Right renal cortex interstitium (tissue), 3 donors: ENCODE measurements at places on chromosomes 3 and 15.

DNA sequence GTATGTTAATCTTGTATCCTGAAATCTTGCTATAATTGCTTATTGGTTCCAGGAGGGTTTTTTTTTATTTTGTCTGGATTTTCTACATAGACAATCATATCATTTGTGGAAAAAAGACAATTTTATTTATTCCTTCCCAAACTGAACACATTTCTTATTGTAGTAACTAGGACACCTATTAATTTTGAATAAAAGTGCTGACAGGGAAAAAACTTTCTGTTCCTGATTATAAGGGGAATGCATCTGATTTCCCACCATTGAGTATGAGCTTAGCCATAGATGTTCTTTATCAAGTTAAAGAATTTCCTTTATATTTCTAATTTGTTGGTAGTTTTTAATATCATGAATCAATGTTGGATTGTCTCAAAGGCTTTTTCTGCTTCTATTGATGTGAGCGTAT is 460.7 kb upstream of the CNTN3 start:
- no peak for DNase-seq

DNA sequence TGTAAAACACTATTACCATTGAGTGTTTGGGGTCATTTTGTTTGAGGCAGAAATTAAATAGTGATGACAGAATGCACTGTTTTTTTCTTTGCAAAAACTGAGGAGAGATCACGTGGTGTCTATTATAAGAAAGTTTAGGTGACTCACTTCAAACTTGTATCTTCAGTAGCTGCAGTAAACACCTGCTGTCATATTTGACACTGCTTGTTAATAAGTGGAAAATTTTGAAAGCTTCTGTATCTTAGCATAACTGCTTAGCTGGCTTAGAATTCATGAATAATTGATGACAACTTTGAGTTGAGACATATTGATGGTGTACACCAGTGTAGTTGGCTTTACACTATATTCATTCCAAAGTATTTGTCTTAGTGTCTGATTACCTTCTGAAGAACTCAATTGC is 29.7 kb upstream of the MDFIC2 start:
- DNase-seq, result no peak

DNA sequence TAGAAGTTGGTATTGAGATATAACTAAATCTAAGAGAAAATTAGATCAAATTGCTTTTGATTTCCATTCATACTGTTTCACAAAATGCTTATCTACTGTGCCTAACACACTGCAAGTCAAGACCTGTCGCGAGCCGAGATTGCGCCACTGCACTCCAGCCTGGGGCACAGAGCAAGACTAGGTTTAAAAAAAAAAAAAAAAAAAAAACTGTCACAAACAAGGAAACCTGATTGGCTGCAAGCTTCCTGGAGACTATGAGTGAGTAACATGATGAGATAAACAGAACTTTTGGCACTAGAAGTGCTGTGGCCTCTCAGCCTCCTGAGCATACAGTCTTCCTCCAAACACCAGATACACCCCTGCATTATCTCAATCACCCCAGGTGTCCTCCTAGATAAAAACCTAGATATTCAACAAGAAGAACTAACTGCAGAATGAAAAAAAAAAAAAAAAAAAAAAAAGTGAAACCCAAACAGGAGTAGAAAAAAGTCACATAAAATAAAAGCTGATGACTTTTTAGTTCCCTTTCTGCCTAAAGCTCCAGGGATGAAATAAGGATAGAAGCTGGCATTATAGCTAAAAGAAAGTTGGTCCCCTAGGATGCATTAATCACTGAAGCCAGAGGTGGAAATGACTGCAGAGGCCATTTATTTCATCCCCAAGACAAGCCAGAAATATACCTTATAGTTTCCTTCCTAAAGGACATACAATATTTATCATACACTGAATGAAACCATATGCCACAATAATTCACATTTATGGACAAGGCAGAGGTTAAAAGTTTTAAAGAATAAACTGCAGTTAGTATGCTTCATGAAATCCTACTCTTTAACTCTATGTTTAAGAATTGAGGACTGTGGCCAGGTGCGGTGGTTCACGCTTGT is 82.4 kb downstream of the P3H2 start:
- no peak for DNase-seq

GRCh38 chr15:72339777-72340177 is 19.8 kb upstream of the CELF6 start:
- DNase-seq, result no peak

DNA sequence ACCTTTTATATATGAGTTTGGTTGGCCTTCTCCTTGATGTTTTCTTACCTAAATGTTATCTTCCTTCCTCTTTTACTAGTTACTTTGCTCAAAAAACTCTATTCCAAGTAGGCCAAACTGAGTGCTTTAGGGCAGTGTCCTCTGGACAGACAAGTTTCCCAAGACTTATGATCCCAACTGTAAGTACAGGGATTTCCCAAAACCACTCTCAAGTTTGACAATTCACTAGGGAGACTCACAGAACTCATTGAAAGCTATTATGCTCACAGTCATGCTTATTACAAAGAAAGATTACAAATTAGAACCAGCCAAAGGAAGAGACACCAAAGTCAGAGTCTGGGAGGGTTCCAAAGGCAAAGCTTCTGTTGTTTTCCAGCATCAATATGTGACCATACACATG is 534.2 kb upstream of the ALCAM start:
- DNase-seq, result no peak

- no peak for DNase-seq
These were observed 109.1 kb downstream of the PPP2R3A start for GRCh38 chr3:136074546-136075170.

- no peak for DNase-seq
These were observed 171.1 kb upstream of the CGNL1 start for GRCh38 chr15:57205027-57205855.

GRCh38 chr15:89067751-89068150 is 20.5 kb upstream of the ABHD2 start:
- no peak for DNase-seq

- DNase-seq, result no peak
These were observed 11.4 kb downstream of the CD86 start for GRCh38 chr3:122066331-122067213.

DNA sequence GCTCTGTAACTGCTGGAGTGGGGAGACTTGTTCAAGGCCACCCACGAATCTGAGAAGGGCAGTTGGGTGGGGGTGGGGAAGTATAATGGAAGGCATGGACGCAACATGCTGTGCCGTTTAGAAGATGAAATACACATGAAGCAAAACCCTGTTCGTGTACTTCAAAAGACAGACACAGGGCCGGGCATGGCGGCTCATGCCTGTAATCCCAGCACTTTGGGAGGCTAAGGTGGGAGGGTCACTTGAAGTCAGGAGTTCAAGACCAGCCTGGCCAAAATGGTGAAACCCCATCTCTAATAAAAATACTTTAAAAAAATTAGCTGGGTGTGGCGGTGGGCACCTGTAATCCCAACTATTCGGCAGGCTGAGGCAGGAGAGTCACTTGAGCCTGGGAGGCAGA is 36.9 kb upstream of the SFMBT1 start:
- DNase-seq, result no peak

DNA sequence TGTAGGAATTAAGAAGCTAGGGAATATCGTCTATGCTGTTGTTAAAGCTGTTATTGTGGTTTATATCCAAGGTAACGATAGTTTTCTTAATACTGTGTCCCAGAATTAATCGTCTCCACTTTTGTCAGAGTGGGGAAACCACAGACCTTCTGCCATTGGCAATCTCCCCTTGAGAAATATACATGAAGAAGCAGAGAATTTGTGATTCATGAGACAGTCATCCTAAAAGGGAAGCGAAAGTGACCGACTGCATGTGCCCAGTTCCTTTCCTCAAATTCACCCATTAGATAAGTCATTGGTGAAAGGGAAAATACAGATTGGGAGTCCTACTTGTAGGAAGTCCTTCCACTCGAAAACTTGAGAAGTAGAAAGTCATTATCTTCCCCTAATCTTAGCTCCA is 26.6 kb downstream of the DIPK2A start:
- no peak for DNase-seq

- DNase-seq, result no peak
These were observed 58.1 kb downstream of the TMEM39A start for GRCh38 chr3:119405315-119405714.

GRCh38 chr3:67329358-67329757 is 325.1 kb downstream of the SUCLG2 start:
- DNase-seq, result no peak

- DNase-seq, result no peak
These were observed 177.8 kb downstream of the ATG7 start for GRCh38 chr3:11450015-11450414.

- no peak for DNase-seq
These were observed 391.9 kb downstream of the OCA2 start for GRCh38 chr15:27707257-27707656.

DNA sequence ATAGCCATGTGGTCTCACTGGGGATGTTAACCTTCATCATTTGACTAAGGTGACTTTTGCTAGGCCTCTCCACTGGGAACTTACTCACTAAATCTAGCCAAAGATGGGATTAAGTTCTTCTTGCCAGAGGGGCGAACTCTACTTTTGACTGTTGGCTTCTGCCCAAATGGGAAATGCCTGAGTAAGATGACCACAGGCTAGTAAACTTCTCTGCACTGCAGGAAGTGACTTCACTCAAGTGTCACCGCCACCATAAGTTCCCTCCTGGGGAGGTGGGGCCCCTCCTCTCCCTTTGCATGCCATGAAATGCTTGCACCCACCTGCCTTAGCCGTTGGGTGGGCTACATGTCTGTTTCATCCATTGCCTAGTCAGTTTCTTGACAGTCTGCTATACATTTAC is 388.3 kb downstream of the FEZF2 start:
- no peak for DNase-seq

DNA sequence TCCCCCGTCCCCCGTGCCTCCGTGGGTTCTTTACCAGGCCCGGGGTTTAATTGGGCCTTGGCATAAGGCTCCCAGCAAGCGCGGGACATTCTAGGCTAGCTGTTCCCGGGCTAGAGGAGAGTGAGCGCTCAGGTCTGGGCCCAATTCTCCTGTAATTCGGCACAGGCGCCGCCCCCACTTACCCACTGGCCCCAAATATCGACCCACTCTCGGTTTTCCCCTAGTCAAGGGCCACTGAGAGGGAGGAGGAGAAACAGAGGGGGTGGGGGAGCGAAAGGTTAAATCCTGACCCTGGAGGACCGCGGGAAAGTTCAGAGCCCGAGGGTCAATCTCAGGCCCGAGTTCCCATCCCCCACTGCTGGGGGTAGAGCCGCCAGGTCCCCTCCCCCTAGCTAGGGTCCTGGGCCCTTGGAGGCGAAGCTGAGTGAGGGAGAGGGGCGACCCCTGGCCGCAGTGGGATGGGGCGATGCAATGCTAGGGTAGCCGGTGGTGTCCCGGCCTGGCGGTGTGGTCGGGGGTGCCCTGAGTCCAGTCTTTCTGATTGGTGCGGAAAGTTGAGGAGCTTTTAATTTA is 8.5 kb upstream of the ONECUT1 start:
- DNase-seq, result no peak

GRCh38 chr3:81936817-81937216 is 175.4 kb upstream of the GBE1 start:
- DNase-seq, result no peak

DNA sequence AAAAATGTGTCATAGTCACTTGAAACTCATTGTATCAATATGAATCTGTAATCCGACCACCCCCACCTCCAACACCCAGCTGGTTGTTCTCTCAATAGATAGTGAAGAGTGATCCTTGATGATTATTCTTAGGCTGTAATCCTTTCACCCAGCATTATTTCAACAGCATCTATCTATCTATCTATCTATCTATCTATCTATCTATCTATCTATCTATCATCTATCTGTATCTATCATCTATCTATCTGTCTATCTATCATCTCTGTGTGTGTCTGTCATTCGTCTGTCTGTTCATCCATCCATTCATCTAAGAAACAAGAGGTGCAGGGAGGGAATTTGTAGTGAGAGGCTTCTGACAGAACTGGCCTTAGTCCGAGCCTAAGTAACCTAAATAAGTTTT is 78.7 kb upstream of the IGSF10 start:
- DNase-seq, result no peak

DNA sequence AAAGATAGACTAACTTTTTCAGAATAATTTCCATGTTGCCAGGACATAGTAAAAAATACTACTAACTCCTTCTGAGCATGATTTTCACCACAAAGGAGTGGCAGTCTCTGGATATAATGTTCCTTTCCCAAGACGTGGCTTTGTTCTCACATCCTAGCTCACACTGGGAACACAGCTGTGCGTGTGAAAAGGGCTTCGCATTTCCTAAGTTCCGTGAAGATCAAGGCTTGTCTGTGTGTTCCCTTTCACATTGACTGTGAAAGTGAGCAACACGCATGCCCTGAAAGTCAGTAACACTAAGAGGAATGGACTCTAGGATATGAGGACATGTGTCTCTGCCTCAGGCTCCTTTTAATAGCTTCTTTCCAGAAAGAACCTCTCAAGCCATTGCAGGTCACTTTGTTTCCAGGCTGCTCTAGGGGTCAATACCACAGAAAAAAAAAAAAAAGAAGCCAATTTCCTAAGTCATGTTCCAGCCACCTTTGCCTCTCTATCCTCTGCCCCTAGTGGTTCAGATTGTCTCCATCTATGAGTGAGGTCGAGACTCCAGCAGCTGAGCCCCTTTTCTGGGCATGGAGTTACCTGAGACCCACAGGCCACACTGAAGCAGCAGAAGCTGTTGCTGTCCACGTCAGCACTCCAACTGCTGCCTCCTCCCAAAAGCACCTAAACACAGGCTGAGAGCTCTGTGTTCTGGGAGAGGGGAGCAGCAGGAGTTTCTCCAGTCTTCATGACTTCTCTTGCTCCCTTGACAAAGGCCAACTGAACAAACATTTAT is 355.9 kb downstream of the RSL24D1 start:
- no peak for DNase-seq

DNA sequence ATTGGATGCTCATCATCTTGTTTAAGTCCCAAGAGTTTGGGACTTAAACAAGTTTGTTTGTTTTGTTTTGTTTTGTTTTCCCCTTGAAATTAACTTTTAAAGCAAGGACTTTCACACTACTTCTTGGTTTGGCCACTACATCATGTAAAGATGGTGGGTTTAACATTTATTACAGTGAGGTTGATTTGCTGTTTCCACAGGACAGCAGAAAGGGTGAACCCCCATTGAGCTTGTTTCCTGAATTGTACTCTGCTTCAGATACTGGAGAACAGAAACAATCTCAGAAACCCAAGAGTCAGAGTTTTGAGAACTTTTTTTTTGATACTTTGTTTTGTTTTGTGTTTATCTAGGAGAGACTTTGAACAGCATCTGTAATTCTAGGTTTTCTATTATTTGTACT is 6.7 kb downstream of the POU1F1 start:
- DNase-seq, result no peak

- no peak for DNase-seq
These were observed 8.5 kb downstream of the SEC61A1 start for GRCh38 chr3:128060473-128061381.

GRCh38 chr3:147655236-147655635 is 246.1 kb downstream of the ZIC1 start:
- DNase-seq, result no peak
